ENCODE measurements at places on chromosomes 1 and 21.
A peak's percentile ranks its signal among the peaks of the same experiment; 100 is the strongest.

DNA sequence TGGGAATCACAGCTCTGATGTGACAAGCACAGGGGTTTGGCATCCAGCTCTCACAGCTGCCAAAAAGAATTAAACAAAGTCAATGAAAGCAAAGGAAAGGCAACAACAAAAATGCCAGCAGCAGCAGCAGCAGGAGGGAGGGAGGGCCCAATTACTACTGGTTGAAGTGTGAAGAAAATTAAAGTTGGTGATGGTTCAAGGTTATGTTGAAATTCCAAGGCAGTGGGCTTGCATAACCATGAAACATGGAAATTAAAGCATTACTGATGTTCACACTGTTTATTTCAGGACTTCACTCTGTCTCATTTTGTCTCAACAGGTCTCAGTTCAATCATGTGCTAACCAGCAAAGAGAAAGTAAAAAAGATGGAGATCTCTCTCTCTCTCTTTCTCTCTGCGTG is 220.3 kb upstream of the LYPLAL1 start:
- DNase-seq: no peak

DNA sequence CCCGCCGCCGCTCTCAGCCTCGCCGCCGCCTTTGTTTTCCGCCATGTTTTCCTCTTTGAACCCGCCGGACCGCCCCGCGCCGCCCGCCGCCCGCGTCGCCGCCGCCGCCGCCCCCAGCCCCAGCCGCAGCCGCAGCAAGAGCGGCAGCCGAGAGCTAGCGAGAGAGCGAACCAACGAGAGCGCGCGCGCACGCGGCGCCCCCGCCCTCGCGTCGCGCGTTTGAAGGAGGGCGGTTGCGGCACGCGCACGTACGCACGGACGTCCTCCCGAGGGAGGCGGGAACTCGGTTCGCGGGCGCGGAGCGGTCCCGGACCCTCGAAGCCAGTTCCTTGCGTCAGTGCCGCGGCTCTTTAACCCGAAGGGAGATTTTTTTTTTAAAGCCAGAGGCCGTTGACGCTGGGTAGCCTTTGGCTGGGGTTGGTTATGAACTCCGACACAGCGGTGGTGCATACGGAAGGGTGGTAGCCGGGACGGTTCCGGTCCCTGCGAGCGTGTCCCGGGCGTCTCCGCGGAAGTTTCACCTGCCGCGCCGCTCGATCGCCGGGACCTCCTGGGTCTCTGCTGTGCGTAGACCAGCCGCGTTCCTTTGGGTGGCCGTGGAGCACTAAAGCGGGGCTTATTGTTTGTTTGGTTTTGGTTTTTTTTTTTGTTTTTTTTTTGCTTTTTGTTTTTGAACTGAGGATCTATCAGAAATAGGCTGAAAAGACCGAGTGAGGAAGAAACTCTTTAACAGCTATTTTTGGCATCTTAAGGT is at the start of gene TRIM33:
TRIM33 (minus strand) TSS at position 172 of the 754 bp plus-strand sequence; CDS start at position 45, 127 bp downstream.
- peak; percentile 85 for DNase-seq

DNA sequence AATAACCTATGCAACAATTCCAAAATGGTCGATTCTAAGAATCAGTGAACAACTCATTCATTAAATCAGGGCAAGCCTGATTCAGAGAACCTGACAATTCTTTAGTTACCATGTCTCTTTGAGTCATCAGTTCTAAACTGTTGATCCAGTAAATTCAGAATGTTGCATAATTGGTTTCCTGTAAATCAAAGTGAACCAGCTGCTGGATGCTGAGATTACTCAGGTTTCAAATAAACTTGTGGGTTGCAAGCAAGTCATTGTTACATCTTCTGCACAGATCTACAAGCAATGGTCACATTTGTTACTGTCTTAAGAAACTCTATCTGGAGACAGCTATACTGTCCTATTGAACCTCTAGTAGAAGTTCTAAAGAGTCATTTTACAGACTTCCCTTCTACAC is 16.5 kb downstream of the PLA2G2D start:
- peak; percentile 85 for DNase-seq

DNA sequence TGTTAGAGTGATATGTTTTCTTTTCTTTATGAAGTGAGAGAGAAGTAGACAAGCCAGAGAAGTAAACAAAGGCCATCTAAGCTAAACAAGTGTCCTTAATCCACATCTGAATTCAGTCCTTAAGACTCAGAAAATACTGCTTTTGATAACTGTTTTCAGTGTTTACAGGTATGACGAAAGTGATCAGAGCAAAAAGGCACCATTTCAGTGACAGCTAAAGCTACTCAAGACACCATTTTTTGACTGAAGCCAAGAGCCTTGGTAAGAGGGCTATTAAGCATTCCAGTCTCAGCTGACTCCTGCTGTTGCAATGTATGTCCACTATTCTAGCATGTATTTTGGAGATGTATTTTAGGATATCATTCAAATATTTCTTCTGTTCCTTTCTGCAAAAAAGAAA is 4.1 kb downstream of the KMO start:
- no peak for DNase-seq

- peak; percentile 47 for DNase-seq
These were observed 19.6 kb upstream of the SPAG17 start for GRCh38 chr1:118204648-118205047.

- no peak for DNase-seq
These were observed 184.2 kb downstream of the SLC44A5 start for GRCh38 chr1:75426688-75427087.

- DNase-seq: no peak
These were observed 146.1 kb downstream of the EDEM3 start for GRCh38 chr1:184608581-184608980.

GRCh38 chr1:21703318-21703963 is 34.3 kb upstream of the RAP1GAP start:
- peak; percentile 38 for DNase-seq

- DNase-seq: no peak
These were observed 1.9 kb downstream of the NFYC start for GRCh38 chr1:40693425-40693824.

DNA sequence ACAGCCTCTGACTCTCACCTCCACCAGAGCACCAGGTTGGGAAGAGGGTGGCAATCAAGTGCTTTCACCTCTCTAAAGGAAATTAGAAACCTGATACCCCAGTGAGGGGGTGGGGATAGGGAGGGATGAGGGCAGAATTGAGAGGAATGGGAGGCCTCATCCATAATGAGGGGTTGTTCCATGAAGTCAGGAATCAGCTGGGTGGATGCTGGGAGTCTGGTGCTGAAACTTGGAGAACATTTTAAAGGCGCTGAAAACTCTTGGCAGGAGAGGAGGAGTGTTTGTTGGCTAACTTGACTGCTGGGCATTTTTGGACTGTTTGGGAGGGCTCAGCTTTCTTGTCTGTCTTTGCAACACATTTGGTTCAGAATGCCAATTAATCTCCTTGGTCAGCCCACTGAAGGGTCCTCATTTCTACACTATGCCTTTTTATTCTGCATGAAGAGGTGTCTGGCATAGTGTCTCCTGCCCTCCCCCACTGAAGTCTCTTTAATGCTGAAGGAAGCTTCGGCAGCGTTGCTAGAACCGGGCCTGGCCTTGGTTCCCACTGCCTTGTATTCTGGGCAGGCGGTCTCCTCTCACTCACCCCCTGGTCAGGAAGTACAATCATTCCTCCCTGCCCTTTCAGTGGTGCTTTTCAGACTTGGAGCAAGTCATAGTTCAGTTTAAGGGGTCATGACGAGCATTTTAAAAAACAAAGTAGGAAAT is 2.2 kb downstream of the PHGDH start:
- no peak for DNase-seq

GRCh38 chr1:178262120-178262500 is 168.2 kb downstream of the RASAL2 start:
- DNase-seq: peak; percentile 46

GRCh38 chr1:24874056-24874455 is 56.0 kb downstream of the RUNX3 start:
- DNase-seq: no peak

DNA sequence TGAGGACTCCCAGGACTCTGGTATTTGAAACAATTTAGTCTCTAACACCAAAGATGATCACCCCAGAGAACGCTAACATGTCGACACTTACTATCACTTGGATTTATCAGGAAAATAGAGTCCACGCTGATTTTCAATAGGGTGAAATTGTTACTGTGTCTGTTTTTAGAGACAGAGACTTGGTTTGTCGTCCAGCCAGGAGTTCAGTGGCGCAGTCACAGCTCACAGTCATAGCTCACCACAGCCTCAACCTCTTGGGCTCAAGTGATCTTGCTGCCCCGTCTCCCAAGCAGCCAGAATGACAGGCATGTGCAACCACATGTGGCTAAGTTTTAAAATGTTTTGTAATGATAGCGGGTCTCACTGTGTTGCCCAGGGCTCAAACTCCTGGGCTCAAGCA is 5.3 kb downstream of the SSU72 start:
- DNase-seq: no peak

- no peak for DNase-seq
These were observed 1.3 kb upstream of the ENAH start for GRCh38 chr1:225654277-225654597.

- no peak for DNase-seq
These were observed 11.2 kb downstream of the IFT25 start for GRCh38 chr1:53934170-53934765.

DNA sequence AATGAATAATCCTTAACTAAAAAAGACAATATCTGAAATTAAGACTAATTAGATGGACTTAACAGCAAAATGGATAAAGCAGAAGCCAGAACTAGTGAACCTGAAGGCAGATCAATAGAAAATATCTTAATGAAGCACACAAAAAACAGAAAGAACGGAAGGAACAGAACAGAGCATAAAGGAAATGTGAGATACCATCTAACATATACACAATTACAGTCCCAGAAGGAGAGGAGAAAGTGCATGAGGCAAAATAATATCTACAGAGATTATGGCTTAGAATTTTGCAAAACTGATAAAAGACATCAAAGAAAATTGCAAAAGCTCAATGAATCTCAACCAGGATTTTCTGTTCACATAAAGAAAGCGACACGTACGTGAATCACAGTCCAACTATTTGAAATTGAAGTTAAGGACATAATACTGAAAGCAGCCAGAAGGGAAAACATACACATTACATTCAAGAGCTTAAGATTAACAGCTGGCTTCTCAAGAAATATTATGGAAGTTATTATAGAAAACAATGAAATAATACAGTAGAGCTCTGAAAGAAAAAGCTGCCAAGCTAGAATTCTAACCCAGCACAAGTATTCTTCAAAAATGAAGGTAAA is 182.0 kb downstream of the CDC42BPA start:
- no peak for DNase-seq

DNA sequence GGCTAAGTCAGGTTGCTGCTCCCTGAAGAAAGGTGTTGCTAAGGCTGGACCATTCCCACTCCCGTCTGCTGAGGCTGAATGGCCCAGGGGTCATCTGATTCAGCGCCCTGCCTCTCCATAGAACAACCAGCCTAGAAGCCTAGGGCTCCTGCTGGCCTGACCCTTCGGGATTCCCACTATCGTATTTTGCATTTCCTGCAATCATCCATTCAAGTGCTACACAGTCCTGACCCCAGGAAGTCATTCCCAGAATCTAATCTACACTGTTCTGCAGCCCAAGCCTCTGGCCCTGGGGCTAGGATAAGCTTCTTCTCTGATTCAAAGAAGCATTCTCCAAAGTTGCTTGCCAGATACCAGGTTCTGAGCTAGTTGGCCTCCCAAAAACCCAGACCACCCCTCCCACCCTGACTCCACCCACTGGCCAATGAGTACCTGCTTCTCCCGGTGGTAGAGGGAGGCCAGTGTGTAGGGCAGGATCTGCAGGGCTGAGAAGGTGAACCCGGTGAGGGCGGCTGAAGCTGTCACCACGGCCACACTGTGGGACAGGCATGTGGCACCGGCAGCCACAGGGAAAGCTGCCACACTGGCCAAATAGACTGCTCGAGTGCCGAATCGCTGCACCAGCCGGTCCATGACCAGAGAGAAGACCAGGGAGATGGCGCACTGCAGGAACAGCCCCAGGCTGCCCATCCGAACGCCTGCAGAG is 18.7 kb downstream of the SLC45A3 start:
- DNase-seq: no peak

DNA sequence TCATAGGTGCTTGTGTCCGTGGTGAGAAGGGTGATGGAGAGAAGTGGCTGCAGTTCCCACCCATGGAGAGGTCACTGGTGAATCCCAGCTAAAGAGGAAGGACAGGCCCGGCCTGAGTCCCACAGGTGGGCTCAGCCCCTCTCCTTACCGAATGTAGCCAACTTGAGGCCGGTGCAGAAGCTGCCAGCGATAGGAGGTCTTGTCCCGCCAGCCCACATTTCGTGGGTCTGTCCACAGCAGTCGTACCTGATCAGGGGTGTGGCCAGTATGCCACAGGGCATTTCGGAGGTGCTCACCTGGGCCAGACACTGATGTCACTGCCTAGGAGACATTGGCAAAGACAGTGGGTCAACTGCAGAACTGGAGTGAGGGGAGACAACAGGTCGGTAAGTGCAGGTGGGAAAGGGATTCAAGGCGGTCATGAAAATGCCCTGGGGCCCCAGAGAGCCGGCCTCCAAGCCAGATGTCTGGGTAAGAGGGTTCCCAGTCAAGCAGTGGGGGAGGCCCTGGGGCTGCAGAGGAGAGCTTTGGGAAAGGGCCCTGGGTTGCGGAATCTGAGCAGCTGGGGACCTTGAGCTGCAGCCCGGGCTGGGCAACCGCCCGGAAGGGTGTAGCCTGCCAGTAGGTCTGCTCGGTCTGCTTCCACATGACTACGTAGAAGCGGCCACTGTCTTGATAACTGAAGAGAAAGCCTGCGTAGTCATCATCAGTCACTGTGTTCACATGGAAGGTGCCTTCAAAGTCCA is 10.6 kb downstream of the THBS3 start:
- no peak for DNase-seq

GRCh38 chr1:230632273-230632873 is 9.9 kb upstream of the COG2 start:
- DNase-seq: peak; percentile 47

GRCh38 chr1:46210561-46210960 is 7.4 kb downstream of the LURAP1 start:
- no peak for DNase-seq

- no peak for DNase-seq
These were observed 4.3 kb upstream of the FUCA1 start for GRCh38 chr1:23872421-23872820.

DNA sequence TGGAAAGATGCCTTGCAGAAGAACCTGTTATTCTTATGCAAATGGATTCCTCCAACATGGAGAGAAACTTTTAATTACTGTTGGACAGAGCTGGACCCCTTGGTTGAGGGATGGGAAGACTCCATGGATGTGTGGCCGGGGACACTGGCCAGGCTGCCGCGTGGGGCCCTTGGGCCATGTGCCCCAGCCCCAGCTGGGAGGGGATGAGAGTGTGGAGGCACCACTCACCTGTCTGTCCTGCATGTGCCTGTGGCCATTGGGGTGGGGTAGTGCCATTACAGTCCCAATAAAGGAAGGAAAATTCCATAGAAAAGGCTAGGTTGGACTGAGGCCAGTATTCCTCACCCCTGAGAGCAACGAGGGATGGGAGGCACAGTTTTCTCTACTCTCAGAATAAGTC is 564.5 kb upstream of the PTBP2 start:
- no peak for DNase-seq

DNA sequence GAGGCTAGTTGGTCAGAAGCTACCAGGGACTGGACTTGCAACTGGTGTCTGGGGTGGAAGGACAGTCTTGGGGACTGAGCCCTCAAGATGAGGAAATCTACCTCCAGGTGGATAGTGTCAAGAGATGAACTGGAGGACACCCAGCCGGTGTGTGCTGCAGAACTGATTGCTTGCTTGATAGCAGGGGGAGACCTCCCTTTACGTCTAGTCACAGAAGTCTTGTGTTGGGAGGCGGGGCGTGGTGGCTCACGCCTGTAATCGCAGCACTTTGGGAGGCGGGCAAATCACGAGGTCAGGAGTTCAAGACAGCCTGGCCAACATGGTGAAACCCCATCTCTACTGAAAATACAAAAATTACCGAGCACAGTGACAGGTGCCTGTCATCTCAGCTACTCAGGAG is 4.9 kb downstream of the RCC2 start:
- no peak for DNase-seq

Measured in bronchial epithelial cell (primary cell).